A549 treated with Hydrocortisone at 1 μM for 4 hours (cell line): ENCODE measurements at places on chromosomes 6 and 20. TPM values are rescaled to one million over a fixed set of nuclear protein-coding genes. Genes with fewer than 3 reads are reported as not detected.

The SSTR4 gene
- 0.32 to 0.60 TPM (median 0.49 TPM) in 5 replicates for total RNA-seq

The POPDC3 gene
- 21.9 to 23.9 TPM (median 23.1 TPM) in 5 replicates for total RNA-seq

The HLA-DRB5 gene
- not detected in 5 replicates for total RNA-seq

The ELOVL4 gene
- 1.4 to 2.1 TPM (median 1.5 TPM) in 5 replicates for total RNA-seq

The C20orf141 gene
- 0.28 to 0.69 TPM (median 0.53 TPM) in 5 replicates for total RNA-seq
